ENCODE measurements at places on chromosomes 4 and X.

GRCh38 chr4:38752372-38752940, 30.3 kb downstream of the TLR10 start:
- no peak for DNase-seq

DNA sequence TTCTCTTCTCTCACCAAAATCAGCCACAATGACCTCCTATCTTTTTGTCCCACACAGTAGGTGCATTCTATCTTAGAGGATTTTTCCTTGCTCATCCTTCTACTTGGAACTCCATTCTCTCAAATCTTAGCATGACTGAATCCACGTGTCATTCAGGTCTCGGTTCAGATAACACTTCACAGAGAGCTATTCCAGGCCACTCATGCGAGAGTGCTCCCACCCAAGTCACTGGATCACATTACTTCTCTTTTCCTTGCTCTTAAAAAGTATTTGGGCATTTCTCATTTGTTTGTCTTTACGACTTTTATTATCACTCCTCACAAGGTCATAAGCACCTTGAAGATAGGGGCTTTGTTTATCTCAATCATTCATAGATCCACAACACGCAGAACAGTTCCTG, 647.5 kb upstream of the TENM3 start:
- DNase-seq = no peak

- DNase-seq = no peak
Observed at GRCh38 chr4:144732584-144733428, 86.8 kb downstream of the HHIP start.

- no peak for DNase-seq
Observed at GRCh38 chr4:53963781-53964180, 100.6 kb downstream of the CHIC2 start.

- DNase-seq = no peak
Observed at GRCh38 chr4:102180046-102180445, 165.2 kb downstream of the SLC39A8 start.

Measured in GM12891 (cell line).